ENCODE measurements at places on chromosomes 5 and 9.

DNA sequence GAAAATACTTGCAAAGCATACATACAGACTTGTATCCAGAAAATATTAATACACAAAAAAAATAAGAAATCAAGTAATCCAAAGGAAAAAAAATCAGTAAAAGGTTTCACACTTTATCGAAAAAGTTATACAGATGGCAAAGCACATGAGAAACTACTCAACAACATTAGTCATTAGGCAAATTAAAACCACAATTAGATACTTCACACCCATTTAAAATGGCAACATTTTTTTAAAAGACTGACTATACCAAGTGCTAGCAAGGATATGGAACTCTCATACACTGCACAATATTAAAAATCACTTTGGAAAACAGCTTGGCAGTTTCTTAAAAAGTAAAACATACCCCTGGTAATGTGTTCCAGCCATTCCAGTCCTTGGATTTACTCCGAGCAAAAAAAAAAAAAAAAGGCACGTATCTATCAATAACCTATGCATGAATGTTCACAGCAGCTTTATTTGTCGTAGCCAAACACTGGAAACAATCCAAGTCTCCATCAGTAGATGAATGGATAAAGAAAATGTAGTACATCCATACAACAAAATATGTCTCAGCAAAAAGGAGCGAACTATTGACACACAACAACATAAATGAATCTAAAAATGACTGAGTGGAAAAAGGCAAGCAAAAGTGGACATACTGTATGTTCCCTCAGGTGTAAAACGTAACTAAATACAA, 66.0 kb downstream of the GNAQ start:
- DNase-seq = no peak

DNA sequence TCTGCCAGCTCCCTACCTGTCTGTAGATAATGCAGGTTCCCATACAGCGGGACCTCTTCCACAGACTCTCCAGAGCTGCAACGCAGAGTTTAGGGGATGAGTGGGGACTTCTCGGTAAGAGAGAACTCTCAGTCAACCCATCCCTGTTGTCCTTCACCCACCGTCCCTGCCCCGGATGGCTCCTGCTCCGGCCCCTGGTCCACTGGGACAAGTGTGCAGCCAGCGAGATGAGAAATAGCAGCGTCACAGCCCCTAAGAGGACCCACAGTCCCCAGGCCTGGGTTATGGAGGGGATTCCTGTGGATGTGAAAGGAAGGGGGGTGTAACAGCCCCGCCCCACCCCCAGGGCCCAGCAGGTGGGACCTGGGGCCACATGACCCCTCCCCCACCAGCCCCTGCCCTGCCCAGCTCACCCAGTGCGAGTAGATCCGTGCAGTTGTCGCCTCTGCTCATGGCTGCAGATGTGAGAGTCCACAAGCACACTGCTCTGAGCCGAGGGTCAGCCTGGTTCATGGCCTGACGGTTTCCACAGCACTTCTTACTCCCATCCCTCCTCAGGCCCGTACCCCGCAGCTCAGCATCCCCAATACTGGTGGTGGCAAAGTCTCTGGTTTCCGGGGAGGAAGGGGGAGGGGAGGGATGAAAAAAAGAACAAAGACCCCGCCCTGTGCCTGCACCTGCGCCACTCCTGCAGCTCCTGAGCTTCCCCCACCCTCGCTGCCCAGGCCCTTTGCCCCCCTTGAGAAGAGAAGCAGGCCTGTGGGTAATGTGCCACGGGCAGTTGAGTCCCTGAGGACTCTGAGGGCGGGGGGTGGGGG, at the start of gene SIT1:
Gene SIT1 (minus strand): TSS at position 591 of the 818 bp plus-strand sequence. CDS start 78 bp downstream, at position 513.
- DNase-seq = no peak

- DNase-seq = no peak
These were observed 283.3 kb downstream of the GABRB2 start for GRCh38 chr5:161263191-161263590.

- DNase-seq = no peak
These were observed 221.8 kb downstream of the MEF2C start for GRCh38 chr5:88660947-88661805.

DNA sequence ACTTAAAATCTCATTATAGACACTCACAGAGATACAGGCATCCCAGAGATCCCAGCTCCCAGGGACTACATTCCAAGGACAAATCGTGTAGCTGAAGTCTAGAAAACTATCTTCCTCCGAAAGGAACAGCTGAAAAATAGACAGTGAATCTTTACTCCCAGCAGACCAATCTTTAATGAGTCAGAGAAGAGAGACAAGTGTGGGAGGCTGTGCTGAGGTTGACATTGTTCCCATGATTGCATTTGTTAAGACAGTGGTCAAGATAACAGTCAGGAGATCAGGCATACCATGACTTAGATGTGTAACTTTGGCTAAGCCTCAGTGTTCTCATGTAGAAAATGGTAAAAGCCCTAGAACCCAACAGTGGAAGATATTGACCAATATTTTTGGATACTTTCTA, 120.7 kb downstream of the PAPPA start:
- DNase-seq = no peak

DNA sequence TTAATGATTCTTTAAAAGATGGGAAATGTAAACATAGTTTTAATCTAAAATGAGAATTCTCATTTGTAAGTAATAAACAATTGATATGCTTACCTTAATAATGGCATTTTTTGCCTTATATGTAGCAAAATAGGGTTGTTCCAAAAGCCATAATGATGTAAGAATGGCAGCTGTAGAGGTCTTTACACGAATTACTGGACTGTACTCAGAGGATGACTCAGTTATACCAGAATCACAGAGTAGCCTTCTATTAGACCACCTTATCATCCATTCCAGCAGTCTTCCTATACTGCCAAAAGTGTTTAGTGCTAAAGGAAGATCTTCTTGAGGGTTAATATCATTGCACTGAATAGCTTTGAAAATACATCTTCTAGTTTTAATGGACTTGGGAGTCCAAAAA, 66.5 kb downstream of the CPLANE1 start:
- DNase-seq = no peak

- no peak for DNase-seq
These were observed 259.4 kb downstream of the TLR4 start for GRCh38 chr9:117963493-117964090.

DNA sequence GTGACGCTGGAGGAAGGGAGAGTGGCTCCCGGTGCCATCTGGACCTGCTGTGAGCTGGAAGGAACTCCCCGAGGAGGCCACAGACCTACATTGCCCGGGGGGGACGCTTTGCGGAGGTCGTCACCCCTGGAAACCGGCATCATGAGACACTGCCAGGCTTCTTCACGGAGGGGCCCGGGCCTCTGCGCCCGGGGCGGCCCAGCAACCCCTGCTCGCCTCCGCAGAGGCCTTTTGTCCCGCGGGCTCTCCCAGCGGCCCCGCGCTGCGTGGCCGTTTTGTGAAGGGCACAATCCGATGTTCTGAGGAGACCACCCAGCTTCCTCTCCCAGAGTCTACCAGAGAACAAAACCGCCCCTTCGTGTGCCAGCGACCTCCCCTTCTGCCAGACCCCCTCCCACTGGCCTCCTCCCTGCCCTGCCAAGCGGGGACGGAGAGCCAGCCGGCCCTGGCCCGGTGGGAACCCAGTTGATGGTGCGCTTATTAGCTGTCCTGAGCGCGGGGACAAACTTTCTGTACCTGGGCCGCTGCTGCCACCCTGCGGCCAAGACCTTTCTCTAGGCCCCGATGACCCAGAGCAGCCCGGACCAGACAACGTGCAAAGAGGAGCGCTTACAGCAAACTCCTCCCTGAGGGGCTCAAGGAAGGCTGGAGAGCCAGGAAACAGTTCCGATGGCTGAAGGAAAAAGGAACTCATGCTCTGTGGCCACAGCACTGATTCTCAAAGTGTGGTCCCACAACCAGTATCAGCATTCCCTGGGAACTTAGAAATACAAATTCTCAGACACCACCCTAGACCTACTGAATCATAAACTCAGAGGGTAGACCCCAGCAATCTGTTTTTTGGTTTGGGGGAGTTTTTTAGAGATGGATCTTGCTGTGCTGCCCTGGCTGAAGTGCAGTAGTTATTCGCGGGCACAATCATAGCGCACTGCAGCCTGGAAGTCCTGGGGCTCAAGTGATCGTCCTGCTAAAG, 86.7 kb downstream of the SLC1A3 start:
- peak; percentile 91 for DNase-seq

GRCh38 chr9:137089232-137089947, 2.6 kb downstream of the MAN1B1 start:
- no peak for DNase-seq

DNA sequence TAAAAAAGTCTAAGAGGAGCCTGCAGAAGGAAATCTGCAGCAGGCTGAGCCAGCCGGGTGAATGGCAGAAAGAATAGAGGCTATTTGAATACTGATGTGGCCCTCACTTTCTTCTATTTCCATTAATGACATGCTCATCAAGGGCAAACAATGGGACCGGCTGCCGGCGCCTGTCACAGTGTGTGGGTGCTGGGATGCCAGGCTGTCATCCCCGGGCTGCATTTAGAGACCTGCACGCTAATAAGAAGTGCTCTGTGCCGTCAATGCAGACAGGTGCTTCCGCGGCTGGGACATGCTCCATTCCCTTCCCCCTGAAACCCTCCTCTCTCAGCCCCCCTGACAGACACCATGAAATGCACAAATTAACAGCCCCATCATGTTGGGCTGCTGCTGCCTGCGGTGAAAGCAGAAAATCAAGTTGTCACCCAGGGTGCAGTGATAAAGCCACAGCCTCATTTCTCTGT, 217.7 kb upstream of the TBCA start:
- DNase-seq = no peak

- DNase-seq = peak; percentile 53
These were observed 137.5 kb downstream of the C5orf15 start for GRCh38 chr5:133830911-133831310.

DNA sequence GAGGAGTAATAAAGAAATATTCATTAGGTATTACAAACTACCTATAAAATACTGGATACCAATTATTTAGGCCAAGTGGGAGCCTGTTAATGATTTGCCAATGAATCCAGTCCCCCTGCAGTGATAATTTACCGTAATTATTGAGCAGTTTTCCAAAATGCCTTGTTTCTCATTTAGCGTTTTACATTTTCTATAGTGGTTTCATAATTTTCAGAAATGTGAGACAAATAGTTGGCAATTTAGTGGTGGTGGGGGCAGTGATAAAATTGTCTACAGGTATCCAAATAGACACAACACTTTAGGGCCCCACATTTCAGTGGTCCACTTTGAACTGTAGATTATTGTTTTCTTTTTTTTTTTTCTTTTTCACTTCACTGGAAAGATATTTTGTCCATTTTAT, 27.3 kb upstream of the ALDH1A1 start:
- no peak for DNase-seq

GRCh38 chr5:10828241-10828640, 67.2 kb upstream of the DAP start:
- no peak for DNase-seq

DNA sequence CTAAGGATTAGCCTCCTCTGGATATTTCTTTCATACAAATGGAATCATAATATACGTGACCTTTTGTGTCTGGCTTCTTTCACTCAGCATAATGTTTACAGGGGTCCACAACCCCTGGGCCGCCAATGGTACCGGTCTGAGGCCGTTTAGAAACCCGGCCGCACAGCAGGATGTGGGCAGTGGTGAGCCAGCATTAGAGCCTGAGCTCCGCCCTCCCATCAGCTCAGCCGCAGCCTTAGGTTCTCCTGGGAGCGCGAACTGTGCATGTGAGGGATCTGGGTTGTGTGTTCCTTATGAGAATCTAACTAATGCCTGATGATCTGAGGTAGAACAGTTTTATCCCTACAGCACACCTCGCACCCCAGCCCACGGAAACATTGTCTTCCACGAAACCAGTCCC, 229.7 kb downstream of the ICE1 start:
- no peak for DNase-seq

GRCh38 chr5:150045549-150045948, 40.8 kb downstream of the CSF1R start:
- no peak for DNase-seq

GRCh38 chr5:54663866-54664265, 146.3 kb downstream of the SNX18 start:
- DNase-seq = no peak

DNA sequence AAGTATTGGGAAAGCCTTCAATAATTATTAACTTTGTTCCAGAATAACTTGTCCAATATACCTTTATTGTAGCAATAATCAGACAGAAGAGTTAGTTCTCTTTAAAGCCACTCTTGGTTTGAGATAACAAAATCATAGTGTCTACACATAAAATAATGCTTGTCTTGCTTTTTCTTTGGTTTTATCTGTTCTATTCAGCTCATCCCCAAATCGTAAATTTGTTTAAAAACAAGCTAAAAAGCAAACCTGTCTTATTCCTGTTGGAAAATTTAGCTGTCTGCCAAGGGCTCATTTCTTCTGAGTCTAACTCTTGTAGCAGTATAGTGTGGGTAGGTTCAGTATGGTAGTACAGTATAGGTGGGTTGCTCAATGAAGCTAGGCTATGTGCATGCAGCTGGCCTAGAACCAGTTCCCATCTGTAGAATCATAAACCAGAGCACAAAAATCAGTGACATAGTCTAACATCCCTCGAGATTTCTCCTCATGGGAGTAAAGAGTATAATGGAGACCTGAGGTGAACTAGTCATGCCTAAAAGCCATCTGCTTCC, 17.9 kb upstream of the APBA1 start:
- no peak for DNase-seq

- DNase-seq = no peak
These were observed 497.0 kb upstream of the GRAMD2B start for GRCh38 chr5:125926172-125926571.

DNA sequence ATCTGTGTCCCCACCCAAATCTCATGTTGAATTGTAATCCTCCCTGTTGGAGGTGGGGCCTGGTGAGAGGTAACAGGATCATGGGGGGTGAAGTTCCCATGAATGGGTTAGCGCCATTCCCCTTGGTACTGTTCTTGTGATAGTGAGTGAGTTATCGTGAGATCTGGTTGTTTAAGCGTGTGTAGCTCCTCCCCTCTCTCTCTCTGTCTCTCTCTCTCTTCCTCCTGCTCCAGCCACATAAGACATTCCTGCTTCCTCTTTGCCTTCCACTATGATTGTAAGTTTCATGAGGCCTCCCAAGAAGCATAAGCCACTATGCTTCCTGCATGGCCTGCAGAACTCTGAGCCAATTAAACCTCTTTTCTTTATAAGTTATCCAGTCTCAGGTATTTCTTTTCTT, 28.8 kb downstream of the C5orf15 start:
- DNase-seq = peak; percentile 18

DNA sequence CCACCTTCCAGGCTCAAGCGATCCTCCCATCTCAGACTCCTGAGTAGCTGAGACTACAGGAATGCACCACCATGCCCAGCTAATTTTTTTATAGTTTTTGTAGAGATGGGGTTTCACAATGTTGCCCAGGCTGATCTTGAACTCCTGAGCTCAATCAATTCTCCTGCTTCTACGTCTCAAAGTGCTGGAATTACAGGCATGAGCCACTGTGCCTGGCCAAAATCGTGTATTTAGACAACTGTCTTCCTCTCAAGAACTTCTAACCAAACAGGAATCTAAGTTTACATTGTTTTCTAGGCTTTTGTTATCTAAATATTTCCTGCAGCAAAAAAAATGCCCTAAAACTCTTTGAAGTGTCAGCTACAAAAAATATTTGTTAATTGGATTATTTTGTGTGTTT, 78.8 kb downstream of the NLN start:
- no peak for DNase-seq

Data from mesenteric fat pad (tissue), 1 donor.